ENCODE measurements at places on chromosomes 12 and 14.

- no peak for DNase-seq
Observed at GRCh38 chr14:57009585-57010515, 199.6 kb upstream of the OTX2 start.

GRCh38 chr14:103931422-103931821, 3.2 kb downstream of the TDRD9 start:
- DNase-seq, result no peak

DNA sequence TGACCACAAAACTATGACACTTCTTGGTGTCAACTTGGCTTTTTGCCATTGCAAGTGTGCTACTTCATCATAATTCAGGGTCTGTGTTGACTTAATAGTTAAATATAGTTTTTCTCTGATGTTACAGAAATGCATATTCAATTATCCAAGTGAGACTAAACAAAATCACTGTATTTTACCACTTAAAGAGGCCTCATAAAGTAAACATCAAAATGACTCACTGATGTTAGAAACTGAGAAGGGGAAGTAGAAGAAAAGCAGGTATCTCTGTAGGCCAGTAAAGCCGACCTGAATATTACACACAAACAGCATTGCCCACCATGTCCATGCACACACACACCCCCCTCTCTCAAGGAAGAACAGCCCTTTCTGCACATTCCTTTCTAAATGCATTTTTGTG, 55.4 kb downstream of the RPAP3 start:
- peak; percentile 22 for DNase-seq

GRCh38 chr12:46386877-46387629, 14.5 kb upstream of the SLC38A2 start:
- peak; percentile 89 for DNase-seq

Measured in iris pigment epithelial cell (primary cell).